ENCODE measurements at places on chromosomes 16 and 17.

- no peak for DNase-seq
Measured at GRCh38 chr16:31134625-31135534, 647 bp downstream of the PRSS8 start.

- peak; percentile 52 for DNase-seq
Measured at GRCh38 chr17:42249681-42250446, 26.3 kb downstream of the STAT5B start.

DNA sequence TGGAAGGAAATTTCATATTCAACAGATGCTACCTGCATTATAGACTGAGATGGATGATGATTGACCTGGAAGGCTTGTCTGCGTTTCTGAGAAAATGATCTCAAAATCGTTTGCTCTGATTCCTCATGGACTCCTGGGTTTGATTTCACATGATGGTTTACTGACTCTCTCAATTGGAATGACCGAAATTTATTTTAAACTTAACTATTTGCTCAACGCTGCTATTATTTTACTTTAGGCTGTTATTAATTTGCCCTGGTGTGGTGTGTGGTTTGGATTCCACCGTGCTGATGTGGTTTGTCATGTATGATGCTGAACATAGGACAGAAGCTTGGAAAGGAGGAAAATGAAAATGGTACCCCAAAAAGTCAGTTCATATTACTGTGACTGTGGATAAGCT, 37.3 kb upstream of the ELAC2 start:
- DNase-seq = no peak

DNA sequence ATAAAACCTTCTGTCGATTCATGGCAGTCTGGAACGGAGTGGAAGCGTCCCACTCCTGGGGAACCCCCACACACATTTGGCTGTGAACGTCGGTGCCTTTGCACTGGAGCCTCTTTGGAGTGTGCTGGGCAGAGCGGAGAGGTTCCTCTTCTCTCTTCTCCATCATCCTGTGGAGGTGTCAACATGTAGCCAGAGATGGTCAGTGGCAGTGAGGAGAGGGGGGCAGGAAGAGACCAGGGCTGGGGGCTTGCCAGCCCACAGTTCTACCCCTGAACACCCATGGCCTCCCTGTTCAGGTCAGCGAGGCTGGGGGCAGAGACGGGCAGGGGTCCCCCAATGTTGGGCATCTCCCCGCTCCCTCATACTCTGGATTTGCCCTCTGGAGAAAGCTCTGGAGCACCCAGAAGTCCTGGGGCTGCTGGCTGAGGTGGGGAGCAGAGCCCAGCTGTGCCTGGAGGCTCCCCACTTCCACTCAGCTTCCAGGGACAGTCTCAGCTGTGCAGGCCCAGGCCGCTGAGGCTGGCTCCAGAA, 223.7 kb downstream of the SEC14L1 start:
- no peak for DNase-seq

DNA sequence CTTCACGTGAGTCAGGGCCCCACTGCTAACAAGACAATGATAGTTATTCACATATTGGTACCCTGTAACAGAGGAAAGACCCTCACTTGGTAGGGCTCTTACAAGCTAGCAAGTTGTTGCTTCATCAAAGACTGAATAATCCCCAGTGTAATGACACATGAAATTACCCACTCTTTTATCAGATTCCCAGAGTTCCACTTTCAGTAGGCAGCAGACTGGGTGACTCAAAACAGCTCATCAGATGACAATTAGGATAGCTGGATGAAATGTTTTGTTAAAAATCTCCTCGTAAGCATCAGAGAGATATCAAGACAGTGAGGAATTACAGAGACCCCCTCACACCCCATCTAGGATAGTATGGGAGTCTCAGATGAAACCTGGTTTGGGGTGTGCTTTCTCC, 6.8 kb upstream of the OR1E2 start:
- DNase-seq = no peak

GRCh38 chr17:73718912-73719311, 74.7 kb upstream of the SDK2 start:
- DNase-seq = no peak

DNA sequence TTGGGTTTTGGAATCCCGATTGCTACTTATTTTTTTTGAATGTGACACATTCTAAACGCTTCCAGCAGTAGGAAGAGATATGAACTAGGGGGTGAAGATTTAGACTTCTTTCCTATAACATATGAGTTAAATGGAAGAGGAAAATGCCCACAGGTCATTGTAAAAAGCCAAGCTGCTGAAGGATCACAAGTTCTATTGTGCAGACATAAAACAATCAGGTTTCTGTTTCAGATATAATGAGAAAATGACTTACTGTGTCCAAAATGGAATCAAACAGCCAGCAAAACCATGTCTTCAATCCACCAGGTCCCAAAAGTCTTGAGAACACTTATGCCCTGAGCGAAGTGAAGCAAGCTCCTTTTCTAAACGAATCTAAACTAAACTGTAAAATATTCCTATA, 157.0 kb upstream of the SOX9 start:
- no peak for DNase-seq

DNA sequence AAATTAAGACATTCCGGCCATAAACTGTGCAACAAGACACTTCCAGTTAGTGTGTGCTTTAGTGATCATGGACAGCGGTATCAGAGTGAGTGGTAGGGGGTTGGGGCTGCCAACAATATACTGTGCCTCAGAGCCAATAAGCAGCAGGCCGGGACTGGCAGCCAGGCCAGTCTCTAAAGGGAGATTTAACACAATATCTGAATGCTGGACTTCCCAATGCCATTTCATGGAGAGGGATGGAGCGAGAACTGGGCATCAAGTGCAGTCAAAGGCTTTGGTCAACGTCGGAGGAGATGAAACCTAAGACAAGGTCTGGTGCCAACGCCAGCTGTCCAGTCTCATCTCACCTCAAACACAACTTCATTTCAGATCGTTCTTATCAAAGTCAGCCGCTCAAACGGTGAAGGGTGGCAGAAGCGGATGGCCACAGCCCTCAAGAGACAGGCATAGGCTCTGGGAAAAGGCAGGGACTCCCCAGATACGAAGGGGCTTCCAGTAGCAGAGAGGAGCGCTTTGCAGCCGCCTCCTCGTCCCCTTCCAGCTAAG, 935 bp downstream of the USP32 start:
- peak; percentile 31 for DNase-seq

DNA sequence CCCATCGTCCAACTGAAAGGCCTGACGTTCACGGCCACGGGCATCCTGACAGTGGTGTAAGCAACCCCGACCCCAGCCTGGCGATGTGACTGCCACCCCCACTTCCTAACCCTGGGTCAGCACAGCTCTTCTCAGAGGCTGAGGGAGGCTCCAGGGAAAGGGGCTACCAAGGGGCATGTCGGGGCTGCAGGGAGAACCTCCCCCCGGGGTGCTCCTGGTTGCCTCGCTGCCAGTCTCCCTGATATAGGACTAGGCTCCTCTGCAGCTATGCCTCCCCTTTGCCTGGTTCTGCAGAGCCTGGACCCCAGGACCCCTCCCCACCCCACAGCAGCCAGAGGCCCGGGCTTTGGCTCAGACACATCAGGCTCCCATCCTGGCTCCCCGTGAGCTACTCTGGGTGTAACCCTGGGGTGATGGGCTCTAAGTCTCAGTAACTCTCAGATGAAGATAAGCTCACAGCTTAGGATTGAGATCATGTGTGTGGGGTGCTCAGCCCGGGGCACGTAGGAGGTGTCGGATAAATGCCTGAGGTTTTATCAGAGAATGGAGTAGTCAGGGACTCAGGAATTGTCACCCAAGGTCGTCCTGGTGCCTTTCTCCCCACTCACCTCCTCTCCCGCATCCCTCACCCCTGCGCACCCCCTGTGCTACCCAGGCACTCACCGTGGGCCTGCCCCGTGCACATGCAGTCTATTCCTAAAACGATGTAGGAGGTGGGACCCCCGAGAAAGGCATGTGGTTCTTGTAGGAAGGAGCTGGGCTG, 10.6 kb downstream of the ITGAD start:
- no peak for DNase-seq

DNA sequence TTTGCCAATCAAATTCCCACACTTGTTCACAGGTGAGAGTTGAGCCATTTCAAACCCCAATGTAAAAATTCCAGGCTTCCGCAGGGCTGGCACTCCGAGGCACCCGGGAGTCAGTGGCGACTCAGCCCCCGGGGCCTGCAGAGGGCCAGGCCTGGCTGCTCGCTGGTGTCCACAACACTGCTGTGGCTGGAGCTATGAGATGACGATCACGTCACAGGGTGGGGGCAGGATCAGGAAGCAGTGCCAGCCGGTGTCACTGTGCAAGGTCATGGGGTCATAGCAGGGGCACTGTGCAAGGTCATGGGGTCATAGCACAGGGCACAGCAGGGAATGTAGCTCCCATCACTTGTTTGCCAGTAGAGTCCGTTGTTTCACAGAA, 7.8 kb downstream of the VPS4A start:
- DNase-seq = no peak

- DNase-seq = no peak
Measured at GRCh38 chr16:81513204-81514040, 68.8 kb downstream of the CMIP start.

DNA sequence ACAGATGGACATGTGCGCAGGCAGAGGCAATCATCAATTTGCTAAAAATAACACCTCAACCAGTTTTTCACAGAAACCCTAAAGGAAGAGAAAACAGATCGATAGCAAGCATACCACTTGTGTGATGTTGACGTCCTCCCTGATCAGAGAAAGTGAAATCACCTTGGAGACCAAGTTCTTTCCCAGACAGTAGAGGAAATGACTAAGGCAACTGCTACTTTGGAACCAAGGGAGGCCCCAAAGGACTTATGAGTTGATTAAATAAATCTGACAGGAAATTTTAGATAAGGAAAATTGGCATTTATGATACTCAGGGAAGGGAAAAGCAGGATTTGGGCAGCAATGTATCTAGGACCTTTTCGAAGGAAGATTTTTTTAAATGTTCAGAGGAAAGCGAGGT, 267.1 kb upstream of the ASIC2 start:
- DNase-seq = no peak

DNA sequence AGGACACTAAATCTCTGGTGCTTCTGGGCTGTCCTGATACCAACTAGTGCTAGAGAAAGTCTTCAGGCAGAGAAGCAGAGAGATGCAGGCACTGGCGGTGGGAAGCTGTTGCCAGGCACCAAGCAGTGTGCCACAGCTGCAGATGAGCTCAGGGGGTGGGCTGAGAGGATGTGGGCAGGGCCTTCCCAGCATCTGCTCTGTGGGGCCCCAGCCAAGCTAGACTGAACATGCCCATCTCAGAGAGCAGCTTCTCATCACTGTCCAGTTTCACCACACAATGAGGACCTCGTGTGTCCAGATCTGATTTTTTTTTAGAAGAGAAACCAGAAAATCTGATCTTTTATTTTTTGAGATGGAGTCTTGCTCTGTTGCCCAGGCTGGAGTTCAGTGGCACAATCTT, 17.1 kb downstream of the PSKH1 start:
- peak; percentile 45 for DNase-seq

GRCh38 chr16:66539623-66540469, 10.1 kb downstream of the TK2 start:
- no peak for DNase-seq

DNA sequence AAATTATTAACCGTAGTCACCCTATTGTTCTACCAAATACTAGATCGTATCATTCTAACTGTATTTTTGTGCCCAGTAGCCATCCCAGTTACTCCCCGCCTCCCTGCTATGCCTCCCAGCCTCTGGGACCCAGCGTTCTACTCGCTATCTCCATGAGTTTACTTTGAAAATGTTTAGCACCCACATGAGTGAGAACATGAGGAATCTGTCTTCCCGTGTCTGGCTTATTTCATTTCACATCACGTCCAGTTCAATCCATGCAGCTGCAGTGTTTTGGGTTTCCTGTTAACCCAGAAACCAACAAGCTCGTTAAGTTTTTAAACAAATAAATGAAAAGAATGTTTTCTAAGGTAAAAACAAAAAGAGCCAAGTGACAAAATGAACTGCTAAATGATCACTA, 82.1 kb downstream of the VPS53 start:
- no peak for DNase-seq

DNA sequence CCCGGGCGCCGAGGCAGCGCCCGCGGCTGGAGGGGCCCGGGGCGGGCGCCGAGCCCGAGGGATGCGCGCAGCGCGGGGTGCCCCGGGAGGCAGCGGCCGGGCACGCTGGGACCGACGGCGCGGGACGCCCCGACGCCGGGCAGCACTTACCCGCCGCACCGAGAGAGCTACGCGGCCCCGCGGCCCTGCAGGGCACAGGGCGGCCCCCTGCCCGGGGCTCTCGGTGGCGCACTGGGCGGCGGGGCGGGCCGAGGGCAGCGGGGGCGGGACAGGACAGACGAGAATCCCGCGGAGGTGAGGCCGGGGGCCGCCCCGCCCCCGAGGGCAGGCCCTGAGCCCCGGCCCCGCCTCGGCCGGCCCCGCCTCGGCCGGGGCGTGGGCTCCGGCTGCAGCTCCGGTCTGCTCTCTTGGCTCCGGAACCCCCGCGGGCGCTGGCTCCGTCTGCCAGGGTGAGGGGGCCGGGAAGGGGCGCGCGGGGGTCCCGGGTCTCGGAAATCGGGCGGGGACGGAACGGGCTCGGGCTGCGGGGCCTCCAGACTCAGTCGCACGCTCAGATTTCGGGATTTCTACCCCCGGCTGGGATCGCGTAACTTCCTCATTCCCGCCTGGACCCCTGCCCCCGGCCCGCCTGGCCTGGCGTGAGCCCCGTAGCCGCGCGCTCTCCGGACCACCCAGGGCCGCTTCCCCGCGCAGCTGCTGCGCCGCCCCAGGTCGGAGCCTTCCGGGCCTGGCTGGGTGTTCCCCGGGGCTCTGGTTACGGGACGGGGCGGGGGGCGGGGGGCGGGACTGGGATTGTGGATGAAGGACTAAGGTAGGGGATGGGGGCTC, at the start of gene PLD2:
Gene PLD2, plus strand, starts transcription at position 376 of the 828 bp plus-strand sequence. CDS start 621 bp downstream, outside the sequence.
- DNase-seq = peak; percentile 91

DNA sequence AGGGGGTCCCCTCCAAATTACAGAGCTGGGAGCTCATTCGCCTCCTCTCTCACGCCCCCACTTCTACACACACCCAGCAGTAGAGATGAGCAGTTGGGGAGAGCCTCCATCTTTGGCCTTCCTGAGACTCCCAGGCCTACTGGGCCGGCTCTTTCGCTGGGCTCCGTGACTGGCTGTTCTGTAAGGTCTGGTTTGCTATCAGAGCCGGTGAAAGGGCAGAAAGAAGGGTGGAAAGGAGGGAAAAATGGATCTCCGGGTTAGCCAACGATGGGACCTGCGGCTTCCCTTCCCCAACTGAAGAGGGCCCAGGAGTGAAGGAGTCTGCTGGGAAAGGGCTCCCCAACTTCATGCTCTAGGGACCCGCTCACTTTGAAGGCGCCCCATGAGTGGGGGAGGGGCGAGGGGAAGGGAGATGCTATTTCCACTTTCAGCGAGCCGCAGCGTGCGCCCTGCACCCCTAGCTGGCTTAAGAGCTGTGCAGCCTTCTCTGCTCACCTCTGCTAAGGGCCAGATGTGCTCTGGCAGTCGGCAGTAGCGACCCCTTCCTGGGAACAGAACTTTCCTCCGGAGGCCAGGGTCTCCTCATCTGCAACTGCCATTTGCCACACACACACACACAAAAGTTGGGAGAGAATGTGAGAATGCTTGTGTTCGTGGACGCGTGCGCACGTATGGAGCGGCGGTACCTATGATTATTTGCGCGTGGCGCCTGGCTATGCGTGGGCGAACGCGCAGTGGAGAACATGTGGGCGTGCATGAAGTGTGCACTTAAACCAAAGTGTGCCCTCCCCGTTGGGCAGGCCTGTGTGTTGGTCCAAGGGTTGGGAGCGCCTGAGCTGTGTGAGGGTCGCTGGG, 2.9 kb upstream of the FOXF1 start:
- DNase-seq = no peak
